ENCODE measurements at places on chromosomes 4 and X.

DNA sequence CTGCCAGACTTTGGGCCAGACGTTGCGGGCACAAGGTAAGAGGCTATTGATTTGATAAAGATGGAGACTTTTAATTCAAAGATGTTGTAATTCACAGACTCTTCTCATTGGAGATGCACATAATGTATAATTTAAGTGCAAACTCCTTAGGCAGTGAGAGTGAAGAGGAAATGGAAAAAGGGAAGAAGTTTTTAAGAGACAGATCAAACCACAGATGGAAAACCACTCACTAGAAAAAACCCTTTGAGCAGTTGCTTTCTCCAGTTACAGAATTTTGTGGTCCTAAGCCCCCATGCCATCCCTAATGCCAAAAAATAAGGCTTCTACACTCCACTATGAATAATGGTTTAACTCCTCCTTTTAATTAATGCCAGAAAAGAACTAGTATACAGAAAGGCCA, 977.1 kb upstream of the PRKX start:
- no peak for DNase-seq

DNA sequence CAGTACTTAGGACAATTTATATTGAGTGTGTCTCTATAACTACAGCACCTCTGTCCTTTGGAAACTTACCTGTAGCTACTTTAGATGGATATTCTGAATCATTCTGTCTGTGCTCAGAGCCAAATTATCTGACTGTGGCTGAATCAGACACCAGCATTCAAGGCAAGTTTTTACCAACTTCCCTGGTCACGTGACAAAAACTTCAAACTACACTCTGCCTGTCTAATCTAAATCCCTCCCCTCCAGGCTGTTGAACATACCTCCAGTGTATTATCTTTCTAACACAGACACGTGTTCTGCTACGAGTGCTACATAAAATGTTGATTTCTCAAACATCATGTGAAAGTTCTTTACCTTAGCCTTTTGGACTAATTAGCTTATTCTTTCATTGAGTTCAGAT, 641.2 kb upstream of the CPEB2 start:
- no peak for DNase-seq

DNA sequence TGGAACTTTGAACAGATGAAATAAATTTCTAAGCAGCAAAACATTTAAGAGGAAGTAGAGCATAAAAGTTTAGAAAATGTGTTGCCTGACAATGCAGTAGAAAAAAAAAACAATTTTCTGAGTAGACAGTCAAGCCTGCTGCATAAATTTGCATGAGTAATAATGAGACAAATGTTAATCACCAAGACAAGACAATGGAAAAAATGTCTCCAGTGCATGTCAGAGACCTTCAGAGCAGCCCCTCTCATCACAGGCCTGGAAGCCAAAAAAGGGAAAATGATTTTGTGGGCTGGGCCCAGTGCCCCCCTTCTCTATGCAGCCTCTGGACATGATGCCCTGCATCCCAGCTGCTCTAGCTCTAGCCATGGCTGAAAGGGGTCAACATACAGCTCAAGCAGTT, 204.6 kb downstream of the COX18 start:
- no peak for DNase-seq

DNA sequence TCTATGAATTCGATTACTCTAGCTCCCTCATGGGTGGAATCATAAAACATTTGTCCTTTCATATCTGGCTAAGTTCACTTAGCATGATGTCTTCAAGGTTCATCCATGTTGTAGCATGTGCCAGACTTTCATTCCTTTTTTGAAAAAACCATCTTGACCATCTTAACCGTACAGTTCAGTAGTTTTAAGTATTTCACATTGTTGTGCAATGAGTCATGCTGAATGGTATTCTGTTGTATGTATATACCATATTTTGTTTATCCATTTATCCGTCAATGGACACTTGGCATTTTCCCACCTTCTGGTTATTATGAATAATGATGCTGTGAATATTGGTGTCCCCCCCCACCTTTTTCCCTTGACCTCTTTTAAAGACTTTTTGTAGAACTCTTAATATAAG, 72.4 kb upstream of the TLR2 start:
- DNase-seq = peak; percentile 26

DNA sequence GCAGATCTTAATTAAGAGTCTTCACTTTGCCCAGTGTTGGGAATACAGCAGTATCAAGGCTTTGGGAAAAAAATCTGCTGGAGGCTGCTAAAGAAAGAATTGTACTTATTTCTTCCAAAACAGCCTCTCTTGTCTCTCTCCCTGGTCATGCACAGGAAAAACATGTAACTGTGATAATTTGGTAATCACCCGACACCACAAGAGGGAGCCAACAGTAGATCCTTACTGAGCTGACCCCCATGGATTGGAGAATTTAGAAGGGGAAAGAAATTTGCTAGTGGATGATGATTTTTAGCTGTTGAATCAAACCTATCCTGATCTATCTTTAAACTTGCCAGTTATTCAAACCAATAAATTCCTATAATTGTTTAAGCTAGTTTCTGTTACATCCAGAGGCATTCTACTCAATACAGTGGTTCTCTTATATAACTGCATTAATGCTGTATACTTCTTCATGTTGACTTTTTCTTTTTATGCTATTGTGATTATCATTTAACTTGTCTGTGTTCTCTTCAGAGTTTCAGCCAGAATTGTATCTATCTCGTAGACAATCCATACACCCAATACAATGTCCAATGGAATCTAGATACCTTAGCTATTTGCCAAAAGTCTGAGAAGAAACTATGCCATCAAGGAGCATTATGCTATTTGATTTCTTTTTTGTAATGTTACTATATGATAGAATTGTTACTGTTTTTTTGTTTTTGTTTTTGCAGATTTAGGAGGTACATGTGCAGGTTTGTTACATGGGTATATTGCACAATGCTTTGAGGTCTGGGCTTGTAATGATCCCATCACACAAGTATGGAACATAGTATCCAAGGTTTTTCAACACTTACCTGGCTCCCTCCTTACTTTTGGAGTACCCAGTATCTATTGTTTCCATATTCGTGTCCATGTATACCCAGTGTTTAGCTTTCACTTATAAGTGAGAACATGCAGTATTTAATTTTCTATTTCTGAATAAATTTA, 31.3 kb upstream of the ARHGEF38 start:
- peak; percentile 11 for DNase-seq

DNA sequence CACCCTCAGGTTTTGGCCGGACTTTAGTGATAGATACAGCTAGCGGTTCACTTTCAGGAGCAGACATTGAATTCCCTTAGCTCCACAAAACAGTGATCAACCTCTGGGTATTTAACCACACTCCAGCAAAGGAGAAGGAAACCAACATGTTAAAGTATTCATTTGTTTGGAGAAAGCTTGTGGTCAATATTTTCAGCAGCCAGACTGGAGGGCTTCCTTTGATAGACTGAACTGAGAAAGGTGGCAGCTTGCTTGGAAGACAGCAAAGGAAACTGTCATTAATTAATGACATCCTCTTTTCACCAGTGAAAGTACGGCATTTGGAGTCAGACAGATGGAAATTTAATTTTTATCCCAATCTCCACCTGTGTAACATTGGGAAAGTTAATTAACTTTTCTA, 289.1 kb upstream of the CLNK start:
- no peak for DNase-seq

All from AG04450 (cell line).